ENCODE measurements at places on chromosomes 2 and 18.

DNA sequence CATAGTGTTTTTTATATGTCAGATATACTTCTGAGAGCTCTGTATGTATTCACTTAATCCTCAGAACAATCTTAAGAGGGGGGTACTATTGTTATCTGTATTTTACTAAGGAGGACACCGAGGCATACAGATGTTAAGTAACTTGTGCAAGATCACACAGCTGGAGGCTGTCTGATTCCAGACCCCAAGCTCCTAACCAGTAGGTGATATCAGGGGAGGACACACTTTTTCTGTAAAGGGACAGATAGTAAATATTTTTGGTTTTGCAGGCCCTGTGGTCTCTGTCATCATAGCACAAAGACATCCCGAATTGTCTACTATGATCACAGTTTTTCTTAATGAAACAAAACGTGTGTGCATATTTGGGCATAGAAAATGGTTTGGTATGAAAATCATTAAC is 143.7 kb downstream of the LAMA3 start:
- DNase-seq: no peak

DNA sequence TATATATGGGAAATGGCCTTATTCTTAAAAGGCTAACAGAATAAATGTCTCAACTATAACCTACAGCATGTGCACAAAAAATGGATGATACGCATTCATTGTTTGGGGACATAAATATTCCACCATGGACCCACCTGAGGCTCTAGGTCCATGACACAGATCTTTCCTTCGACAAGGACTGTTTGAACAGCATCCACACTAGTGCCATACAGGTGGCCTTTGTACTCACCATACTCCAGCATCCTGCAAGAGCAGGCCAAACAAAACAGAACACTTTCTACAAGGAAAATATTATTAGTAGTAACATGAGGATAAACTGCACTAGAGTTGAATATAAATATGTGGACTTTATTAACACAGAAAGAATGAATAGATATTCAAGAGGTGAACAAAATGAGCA is 6.1 kb upstream of the TMEM237 start:
- DNase-seq: no peak

GRCh38 chr2:157233506-157233905 is 24.0 kb upstream of the GALNT5 start:
- no peak for DNase-seq

GRCh38 chr2:219122202-219122980 is 38.2 kb downstream of the NHEJ1 start:
- no peak for DNase-seq

DNA sequence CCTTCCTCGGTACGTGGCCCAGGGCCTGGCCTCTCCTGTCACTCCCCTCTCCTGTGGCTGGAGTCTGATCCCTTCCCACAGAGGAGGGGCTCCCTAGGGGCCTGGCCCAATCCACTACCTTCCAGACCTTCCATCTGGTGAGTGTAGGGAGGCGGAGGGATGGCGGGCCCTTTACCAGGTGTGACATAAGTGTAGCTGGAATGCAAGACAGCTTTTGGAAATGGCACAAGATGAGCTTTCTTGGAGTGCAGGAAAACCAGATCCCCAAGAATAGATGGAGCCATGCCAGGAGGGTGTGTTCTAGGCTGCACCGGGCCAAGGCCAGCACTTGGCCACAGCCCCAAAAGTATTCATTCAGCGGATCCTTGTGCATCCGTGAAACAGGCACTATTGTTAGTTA is 30.1 kb downstream of the IGFBP5 start:
- peak; percentile 77 for DNase-seq

- no peak for DNase-seq
These were observed 42.7 kb upstream of the DYSF start for GRCh38 chr2:71410696-71411095.

- no peak for DNase-seq
These were observed 282.0 kb downstream of the RPRM start for GRCh38 chr2:153196378-153197058.

GRCh38 chr2:238873381-238873801 is 25.5 kb downstream of the TWIST2 start:
- no peak for DNase-seq

DNA sequence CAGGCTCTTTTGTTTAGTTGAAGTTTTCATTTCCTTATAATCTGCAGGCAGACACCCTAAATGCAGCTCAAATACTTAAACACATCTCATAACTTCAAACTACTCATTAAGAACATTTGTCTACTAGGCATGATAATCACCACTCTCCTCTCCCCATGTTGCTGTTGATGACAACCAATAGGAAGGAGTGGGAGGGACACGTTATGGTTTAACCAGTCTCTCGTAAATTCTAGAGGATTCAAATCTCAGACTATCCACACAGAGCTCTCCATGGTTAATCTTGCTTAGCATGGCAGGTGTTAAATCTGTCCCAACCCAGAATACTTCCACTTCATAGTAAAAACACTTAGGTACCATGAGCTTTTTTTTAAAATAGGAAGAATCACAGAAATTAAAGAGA is 127.4 kb upstream of the AQP4 start:
- DNase-seq: no peak

- no peak for DNase-seq
These were observed 37.5 kb upstream of the MTCL1 start for GRCh38 chr18:8667846-8668245.

All from breast epithelium (tissue), 4 donors.